ENCODE measurements at places on chromosomes 11 and 22.
A peak's percentile ranks its signal among the peaks of the same experiment; 100 is the strongest.

DNA sequence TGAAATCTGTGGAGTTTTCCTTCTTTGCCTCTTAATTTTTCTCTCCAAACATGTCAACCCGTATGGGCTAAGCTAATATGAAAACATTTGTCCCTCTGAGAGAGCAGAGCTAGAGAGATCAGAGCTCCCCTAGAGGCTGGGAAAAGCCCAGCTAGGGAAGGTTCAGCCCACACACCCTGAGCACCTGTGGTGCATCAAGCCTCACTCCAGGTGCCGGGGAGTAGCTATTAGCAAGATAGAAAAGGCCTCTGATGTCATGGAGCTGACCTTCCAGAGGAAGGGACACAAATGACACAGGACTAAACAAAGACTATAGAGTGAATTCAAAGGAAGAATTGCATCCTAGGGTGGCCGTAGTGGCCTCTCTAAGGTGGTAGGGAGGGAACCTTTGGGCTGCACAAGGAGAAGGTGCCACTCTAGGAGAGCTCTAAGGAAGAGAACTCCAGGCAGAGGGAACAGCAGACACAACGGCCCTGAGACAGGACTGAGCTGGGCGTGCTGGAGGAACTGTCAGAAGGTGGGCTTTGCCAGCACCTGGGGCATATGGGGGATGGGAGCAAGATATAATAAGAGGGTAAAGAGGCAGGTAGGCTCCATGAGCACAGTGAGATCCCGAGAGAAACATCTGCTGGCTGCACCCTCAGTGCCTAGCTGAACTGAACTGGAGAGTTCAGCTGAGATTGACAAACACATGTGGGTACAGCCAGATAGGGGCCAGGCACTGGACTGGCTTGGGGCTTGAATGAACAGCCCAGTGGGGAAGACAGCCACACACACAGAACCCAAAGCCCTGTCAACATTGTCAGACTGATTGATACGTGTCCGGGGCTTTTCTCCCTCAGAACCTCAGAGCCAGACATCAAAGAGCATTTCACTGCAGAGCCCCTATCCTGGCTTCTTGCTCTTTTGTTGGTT is 65.5 kb upstream of the DRD2 start:
- no peak for DNase-seq

- no peak for DNase-seq
Measured at GRCh38 chr11:113241636-113242054, 72.7 kb upstream of the TTC12 start.

GRCh38 chr11:1714908-1715885 is 18.2 kb downstream of the KRTAP5-6 start:
- peak; percentile 59 for DNase-seq

GRCh38 chr11:59459916-59460315 is 3.2 kb downstream of the OR4D6 start:
- DNase-seq, result no peak

DNA sequence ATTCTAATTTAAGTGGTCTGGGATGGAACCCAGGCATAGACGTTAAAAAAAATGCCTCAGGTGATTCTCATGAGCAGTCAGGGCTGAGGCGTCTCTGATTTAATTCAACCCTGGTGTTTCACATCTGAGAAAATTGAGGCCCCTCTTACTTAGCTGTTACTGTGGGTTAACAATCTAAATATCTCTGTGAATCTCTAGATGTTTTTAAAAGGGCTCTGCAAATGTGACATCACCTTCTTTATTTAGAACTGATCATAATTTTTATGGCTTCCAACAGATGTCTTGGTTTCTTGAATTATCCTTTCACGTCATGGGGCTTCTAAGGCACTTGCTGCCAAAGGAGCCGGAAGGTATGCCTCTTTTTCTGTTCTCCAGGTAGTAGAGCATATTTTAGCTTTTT is 76.1 kb upstream of the LIN7C start:
- DNase-seq, result no peak

- DNase-seq, result no peak
Measured at GRCh38 chr11:63343130-63343529, 26.5 kb upstream of the SLC22A9 start.

- no peak for DNase-seq
Measured at GRCh38 chr11:62015615-62016014, 48.2 kb upstream of the FTH1 start.

DNA sequence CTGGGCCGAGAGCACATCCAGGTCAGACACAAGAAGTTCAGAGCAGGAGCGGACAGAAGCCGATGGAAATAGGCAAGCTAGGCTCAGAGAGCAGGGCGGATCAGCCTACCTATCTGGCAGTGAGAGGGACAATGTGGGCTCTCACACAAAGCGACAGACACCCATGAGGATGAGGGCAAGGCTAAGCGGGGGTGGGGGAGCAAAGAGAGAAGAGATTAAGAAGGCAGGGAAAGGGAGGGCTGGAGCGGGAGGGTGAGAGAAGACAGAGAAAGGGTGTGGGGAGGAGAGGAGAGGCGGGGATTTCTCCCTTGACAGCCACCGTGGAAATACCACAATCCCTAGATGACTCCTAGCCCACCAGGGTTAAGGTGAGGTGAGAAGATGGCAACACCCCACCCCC is 57.9 kb downstream of the BUD13 start:
- no peak for DNase-seq

DNA sequence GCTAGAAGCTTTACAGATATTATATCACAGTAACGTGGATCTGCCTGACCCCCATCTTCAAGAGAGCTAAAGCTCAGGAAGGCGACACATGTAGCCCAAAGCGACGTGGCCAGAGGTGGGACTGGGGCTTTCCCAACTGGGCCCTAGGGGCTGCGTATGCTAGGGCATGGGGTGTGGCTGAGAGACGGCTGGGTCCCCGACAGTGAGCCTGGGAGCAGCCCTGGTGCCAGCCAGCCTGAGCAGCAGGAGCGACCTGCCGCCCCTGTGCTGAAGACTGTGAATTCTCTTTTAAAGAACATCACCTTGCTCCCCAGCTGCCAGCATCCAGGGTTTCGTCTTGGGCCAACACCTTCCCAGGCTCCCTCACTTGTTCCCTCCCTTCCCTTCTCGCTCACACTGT is 32.9 kb upstream of the CYP2D6 start:
- DNase-seq, result no peak

DNA sequence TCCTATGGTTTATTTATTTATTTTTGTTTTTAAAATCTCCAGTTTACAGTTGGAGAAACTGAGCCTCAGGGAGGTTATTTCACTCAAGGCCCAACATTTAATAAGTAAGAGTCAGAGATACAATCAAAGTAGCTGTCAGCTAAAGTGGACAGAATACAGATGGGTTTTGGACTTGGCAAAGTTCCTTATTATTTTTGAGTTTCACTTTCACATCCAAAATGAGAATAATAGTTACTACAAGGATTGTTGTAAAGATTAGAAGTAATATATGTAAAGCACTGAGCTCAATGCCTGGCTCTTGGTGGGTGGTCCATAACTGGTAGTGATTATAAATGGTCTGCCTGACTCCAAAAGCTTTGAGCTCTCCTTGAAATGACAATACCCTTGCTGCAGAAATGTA is 87.5 kb upstream of the SESN3 start:
- no peak for DNase-seq

- no peak for DNase-seq
Measured at GRCh38 chr11:65352783-65353182, 1.8 kb upstream of the TIGD3 start.

GRCh38 chr11:47336595-47336994 is 15.9 kb downstream of the MYBPC3 start:
- DNase-seq, result no peak

DNA sequence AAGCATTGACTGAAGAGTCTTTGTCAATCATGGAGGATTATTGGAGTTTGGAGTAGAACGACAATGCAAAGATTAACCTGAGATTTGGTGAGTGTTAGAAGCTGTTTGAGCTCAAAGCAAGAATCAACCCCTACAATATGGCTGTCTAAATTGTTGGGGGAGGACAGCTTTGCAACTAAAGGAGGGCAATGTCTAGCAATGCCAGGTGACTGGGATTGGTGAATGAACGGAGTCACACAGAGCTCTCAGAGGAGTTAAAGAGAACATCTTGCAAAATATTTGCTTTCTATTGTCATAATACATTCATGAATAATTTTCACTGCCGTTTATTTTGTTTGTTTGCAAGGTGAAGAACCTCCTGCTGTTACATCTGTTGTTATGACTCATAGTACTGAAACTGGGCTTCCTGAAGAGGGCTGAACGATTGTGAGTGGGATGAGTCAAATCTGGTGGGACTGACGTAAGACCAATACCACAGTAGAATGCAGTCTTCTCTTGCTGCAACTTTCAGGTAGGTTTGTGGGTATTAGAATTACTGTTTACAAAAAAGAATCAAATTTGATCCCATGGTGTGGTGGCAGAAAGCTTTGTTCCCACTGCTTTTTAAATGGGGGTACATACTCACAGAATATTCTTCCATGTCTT is 281.9 kb downstream of the CADM1 start:
- DNase-seq, result peak; percentile 89

GRCh38 chr11:9701799-9702198 is 37.9 kb downstream of the SWAP70 start:
- no peak for DNase-seq

DNA sequence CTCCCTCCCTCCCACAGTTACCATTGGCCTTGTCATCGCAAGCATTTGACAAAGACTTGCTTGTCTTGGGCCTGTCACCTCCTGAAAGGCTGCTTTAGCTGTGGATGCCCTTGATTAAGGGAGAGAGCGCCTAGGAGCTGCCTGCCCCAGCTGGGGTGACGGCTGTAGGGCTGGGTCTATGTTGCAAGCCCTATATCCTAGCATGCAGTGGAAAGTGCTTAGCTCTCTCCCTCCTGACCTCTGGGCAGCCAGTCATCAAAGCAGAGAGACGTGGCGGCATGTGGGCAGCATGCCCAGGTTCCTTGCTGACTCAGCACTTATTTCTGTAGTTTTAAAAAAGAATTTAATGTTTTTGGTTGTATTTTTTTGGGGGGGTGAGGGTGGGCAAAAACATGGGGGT is 75.9 kb downstream of the BARX2 start:
- no peak for DNase-seq

DNA sequence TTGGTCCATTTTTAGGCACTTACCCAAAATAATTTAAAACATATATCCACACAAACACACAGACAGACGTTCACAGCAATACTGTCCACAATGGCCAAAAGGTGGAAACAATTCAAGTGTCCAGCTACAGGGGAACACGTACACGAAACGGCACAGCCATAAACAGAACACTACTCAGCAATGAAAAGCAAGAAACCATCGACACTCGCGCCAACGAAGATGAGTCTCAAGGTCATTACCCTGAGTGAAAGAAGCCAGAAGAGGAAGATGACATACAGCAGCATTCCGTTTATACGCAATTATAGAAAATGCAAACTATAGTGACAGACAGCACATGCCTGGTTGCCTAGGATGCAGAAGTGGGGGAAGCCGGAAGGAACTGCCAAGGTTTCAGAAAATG is 13.4 kb upstream of the COMT start:
- no peak for DNase-seq

DNA sequence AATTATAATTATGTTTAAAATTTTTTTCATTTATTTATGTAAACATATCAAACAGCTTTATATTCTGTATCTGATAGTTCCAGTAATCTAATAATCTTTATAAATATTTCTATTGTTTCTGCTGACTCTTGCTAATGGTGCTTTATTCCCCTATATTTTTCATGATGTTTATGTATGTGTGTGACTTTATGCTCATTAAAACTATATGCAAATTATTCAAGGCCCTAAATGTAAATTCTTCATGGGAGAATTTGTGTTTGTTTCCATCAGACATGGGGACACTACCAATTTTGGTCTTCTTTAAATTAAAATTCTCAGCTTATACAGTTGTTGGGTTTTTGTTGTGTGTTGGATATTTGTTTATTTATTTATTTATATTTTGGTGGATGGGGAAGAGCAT is 13.7 kb upstream of the ALKBH3 start:
- DNase-seq, result no peak

- peak; percentile 92 for DNase-seq
Measured at GRCh38 chr11:71080239-71081097, 171.9 kb downstream of the SHANK2 start.

DNA sequence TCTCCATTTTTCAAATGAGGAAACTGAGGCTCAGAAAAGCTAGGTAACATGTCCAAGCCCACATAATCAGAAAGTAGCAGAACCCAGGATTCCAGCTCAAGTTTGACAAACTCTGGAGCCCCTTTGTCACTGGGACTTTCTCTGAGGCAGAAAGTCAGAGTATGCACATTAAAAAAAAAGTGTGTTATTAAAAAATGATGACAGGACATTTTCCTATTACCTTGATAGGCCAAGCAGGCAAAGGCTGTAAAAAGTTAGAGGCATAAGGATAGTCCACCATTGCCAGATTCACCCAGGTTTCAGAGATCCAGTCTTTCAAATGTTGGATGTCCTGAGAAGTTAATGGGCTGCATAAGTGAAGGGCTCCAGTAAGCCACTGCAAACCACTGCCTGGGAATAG is 51.4 kb downstream of the PRCP start:
- no peak for DNase-seq

- DNase-seq, result no peak
Measured at GRCh38 chr22:29872989-29873388, 10.0 kb upstream of the MTMR3 start.

GRCh38 chr22:45224988-45225731 is 15.5 kb downstream of the KIAA0930 start:
- DNase-seq, result no peak

DNA sequence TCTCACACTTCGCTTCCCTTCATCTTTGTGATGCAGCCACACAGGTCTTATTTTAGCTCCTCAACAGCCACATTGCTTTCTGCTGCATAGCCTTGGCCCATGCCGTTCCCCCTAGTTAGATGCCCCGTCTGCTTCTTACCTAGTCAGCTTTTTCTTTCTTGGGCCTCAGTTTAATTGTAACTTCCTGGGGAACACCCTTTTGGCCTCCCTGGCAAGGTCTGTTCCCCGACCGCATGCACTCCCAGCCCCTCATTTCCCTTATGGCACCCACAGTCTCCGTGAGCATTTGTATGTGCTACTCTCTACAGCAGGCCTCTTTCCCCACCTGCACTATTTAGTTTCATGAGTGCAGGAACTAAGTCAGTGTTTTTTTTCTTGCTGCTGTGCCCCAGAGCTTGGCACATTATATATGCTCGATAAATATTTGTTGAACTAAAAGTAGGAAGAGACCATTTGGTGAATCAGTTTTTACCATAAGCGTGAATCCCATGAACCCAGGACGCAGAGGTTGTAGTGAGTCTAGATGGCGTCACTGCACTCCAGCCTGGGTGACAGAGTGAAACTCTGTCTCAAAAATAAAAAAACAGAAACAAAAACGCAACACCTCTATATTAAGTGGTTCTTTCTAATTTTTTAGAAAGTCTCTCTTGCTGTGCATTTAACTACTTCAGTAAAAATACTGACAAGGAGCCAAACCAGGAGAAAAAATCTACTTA is 38.5 kb downstream of the TNRC6B start:
- no peak for DNase-seq

- no peak for DNase-seq
Measured at GRCh38 chr22:29145321-29146072, 60.2 kb upstream of the EMID1 start.

GRCh38 chr11:94546162-94546470 is 2.4 kb downstream of the FUT4 start:
- no peak for DNase-seq

All from NCI-H2029 (cell line).